ENCODE measurements at places on chromosomes 6 and 20. TPM values are rescaled to one million over a fixed set of nuclear protein-coding genes. Genes with fewer than 3 reads are reported as not detected.

DNA sequence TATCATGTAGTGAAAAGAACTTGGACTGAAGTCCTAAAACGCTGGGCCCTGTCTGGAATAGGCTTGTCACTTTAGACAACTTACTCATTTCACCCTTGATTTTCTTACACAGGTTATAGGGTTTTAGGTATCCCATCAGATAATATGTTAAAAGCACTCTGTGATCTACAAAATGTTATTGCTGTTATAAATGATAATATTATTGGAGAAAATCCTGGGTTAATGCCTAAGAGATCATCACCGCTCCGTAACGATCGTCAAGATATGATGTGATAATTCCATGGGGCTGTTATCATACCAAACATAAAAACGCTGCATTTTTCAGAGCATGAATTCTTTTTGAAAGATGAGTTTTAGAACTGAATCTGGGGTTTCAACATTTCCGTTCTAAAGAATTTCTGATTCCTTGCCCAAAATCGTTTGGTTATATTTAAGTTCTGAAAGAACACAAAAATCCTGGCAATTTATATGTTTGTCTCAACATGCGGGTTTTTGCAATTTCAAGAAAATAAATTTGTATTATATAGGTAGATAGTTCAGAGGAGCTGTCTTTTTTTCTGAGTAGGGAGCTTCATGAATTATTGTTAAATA is 154.8 kb downstream of the FOXC1 start:
- H3K4me1 ChIP-seq, result no peaks in the 10 kb centered on the region
- no peak overlapping the region for H3K4me3 ChIP-seq
- DNase-seq, result no peak
- H3K27me3 ChIP-seq, result no peaks in the 10 kb centered on the region

Gene PGC
- total RNA-seq, result not detected

DNA sequence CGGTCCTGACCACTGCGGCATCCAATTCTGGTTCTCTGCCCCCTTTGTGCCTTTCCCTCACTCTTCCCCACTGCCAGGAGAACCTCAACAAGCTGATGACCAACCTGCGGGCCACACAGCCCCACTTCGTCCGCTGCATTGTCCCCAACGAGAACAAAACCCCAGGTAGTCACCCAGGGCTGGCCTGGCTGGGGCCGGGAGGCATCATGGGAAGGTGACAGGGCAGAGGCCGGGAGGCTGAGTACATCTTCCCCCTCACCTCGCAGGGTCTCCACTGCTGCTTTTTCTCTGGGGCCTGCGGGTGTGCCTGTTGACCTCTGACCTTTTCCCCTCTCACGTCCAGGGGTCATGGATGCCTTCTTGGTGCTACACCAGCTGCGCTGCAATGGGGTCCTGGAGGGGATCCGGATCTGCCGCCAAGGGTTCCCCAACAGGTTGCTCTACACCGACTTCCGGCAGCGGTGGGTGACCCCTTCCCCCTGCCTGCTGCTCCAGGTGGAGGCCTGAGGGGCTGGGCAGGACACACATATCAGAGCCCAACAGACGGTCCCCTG is 35.1 kb downstream of the MYH7B start:
- no peaks in the 10 kb centered on the region for H3K27me3 ChIP-seq
- H3K36me3 ChIP-seq, result no peaks in the 10 kb centered on the region
- no peak overlapping the region for H3K27ac ChIP-seq
- H3K4me1 ChIP-seq, result no peaks in the 10 kb centered on the region
- DNase-seq, result no peak

Gene CGA
- not detected for total RNA-seq

GRCh38 chr6:131068165-131068564 is 5.1 kb upstream of the EPB41L2 start:
- no peaks in the 10 kb centered on the region for H3K36me3 ChIP-seq
- DNase-seq, result no peak
- H3K27ac ChIP-seq, result no peak overlapping the region
- H3K4me1 ChIP-seq, result no peaks in the 10 kb centered on the region
- H3K4me3 ChIP-seq, result no peak overlapping the region

DNA sequence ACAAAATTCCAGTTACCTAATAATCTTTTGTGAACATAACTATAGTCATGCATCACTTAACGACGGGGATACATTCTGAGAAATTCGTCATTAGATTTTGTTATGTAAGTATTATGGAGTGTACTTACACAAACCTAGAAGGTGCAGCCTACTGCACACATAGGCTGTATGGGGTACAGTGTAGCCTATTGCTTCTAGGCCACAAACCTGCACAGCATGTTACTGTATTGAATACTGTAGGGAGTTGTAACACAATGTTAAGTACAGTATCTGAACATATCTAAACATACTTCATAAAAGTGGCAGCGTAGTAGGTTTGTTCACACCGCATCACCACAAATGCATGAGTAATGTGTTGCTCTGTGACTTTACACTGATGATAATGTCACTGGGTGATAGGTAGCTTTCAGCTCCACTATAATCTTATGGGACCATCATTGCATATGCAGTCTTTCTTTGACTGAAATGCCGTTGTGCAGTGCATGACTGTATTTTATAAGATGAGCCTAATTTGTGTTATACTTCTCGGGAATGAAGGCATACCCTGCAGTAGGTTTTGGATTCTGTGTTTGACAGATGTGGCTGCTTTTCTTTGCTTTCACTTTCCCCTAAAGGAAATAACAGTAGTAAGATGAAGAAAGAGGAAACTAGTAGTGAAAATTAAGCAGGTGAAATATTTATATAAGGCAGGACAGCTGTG is 365.6 kb downstream of the FARS2 start:
- no peaks in the 10 kb centered on the region for H3K4me1 ChIP-seq
- H3K36me3 ChIP-seq, result no peaks in the 10 kb centered on the region
- H3K27ac ChIP-seq, result no peak overlapping the region
- H3K4me3 ChIP-seq, result no peak overlapping the region
- no peak for DNase-seq

Gene TMEM244
- not detected for total RNA-seq

GRCh38 chr20:57003012-57003411 is 263.4 kb downstream of the BMP7 start:
- H3K27ac ChIP-seq, result peak overlapping the region; percentile 86
- no peaks in the 10 kb centered on the region for H3K36me3 ChIP-seq
- no peaks in the 10 kb centered on the region for H3K27me3 ChIP-seq
- DNase-seq, result no peak

GRCh38 chr6:156886409-156886808 is 109.2 kb downstream of the ARID1B start:
- H3K36me3 ChIP-seq, result no peaks in the 10 kb centered on the region
- H3K4me3 ChIP-seq, result no peak overlapping the region
- peak overlapping the region; percentile 22 for H3K27ac ChIP-seq
- no peak for DNase-seq
- no peaks in the 10 kb centered on the region for H3K27me3 ChIP-seq
- H3K4me1 ChIP-seq, result peaks cover 8% of the 10 kb centered on the region

DNA sequence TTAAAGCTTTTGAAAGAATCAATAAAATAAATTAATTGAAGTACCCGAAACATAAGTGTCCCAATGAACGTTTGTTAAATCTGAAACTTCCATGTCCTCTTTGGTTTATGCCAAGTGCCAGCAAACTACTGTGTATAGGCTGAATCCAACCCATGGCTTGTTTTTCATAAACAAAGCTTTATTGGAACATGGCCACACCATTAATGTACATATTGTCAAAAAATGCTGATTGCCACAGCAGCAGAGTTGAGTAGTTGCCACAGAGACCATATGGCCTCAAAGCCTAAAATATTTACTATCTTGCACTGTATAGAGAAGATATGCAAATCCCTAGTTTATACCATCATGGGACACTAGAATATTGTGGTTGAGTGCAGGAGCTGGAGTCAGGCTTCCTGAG is 406.1 kb downstream of the MAFB start:
- no peak for DNase-seq
- H3K27me3 ChIP-seq, result no peaks in the 10 kb centered on the region
- no peak overlapping the region for H3K27ac ChIP-seq
- H3K4me3 ChIP-seq, result no peak overlapping the region
- no peaks in the 10 kb centered on the region for H3K4me1 ChIP-seq

GRCh38 chr6:14010275-14010674 is 85.5 kb downstream of the RNF182 start:
- H3K4me1 ChIP-seq, result no peaks in the 10 kb centered on the region
- H3K4me3 ChIP-seq, result no peak overlapping the region
- no peak overlapping the region for H3K27ac ChIP-seq

Gene RSPH4A
- total RNA-seq, result 15.9 TPM

Gene DEFB124
- not detected for total RNA-seq

GRCh38 chr6:170243386-170243785 is 47.5 kb downstream of the DLL1 start:
- no peak overlapping the region for H3K4me3 ChIP-seq
- H3K36me3 ChIP-seq, result no peaks in the 10 kb centered on the region
- no peaks in the 10 kb centered on the region for H3K4me1 ChIP-seq
- H3K27ac ChIP-seq, result no peak overlapping the region
- DNase-seq, result no peak
- no peaks in the 10 kb centered on the region for H3K27me3 ChIP-seq

Gene GPR63
- total RNA-seq, result 2.7 TPM

GRCh38 chr6:126308362-126308761 is 31.6 kb upstream of the CENPW start:
- no peaks in the 10 kb centered on the region for H3K27me3 ChIP-seq
- H3K36me3 ChIP-seq, result no peaks in the 10 kb centered on the region
- H3K4me3 ChIP-seq, result no peak overlapping the region
- H3K27ac ChIP-seq, result no peak overlapping the region
- no peak for DNase-seq
- H3K4me1 ChIP-seq, result no peaks in the 10 kb centered on the region

Gene CUL7
- total RNA-seq, result 28.6 TPM

Gene SLC22A7
- total RNA-seq, result not detected

DNA sequence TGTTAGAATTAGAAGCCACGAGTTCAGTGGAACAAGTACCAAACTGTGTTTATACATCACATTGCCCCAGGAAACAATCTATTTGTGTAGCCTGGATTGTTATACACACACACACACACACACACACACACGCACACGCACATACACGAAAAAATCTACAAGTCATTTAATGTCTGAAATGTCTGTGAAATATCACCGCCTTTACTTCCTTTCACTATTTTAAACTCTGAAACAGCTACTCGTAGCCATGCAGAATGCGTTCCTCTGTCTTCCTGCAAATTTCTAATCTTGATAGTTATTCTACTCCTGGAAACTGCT is 84.4 kb upstream of the SCAF8 start:
- H3K36me3 ChIP-seq, result no peaks in the 10 kb centered on the region
- no peak overlapping the region for H3K27ac ChIP-seq
- no peaks in the 10 kb centered on the region for H3K4me1 ChIP-seq
- H3K27me3 ChIP-seq, result no peaks in the 10 kb centered on the region

DNA sequence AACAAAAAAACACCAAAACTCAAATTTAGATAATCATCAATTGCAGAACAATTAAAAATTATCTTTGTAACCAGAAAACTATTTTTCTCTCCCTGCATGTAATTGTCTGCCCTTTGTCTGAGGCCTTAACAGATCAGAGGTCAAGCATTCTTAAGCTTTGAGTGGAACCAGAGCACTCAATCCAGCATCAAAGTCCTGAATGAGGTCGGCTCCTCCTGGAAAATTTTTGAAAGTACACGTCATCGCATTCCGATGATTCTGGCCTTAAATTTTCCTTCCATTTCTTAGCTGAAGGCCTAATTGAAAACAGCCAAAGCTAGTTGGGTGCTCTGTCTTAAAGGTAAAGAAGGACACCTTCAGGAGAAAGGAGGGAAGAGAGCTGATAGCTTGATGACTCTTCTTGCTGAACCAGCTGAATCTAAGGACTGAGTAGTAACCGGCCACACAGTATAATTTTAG is 510.2 kb upstream of the SULF2 start:
- peaks cover 5% of the 10 kb centered on the region for H3K4me1 ChIP-seq
- no peaks in the 10 kb centered on the region for H3K27me3 ChIP-seq
- peak; percentile 64 for DNase-seq
- H3K27ac ChIP-seq, result peak overlapping the region; percentile 71
- H3K4me3 ChIP-seq, result no peak overlapping the region
- no peaks in the 10 kb centered on the region for H3K36me3 ChIP-seq

Gene BMP6
- total RNA-seq, result 5.6 TPM

- no peaks in the 10 kb centered on the region for H3K36me3 ChIP-seq
- no peak for DNase-seq
- no peak overlapping the region for H3K4me3 ChIP-seq
- H3K27ac ChIP-seq, result no peak overlapping the region
Observed at GRCh38 chr20:52708137-52708536, 264.0 kb upstream of the TSHZ2 start.

DNA sequence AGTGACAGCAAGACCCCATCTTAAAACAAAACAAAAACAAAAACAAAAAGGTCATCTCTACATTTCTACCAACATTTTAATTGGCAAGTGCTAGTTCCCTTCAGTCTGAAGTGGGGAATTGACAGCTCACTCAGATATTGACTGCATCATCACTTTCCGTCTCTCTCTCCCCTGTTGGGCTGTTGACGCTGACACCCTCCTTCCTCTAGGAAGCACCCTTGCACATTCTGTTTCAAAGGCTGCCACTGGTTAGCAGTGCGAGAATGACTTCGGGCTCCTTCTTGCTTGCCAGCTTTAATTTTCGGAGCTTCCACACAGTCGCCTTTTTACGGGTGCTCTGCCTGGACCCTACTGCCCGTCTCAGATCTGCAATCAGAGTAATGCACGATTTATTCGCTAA is 96.6 kb upstream of the INSM1 start:
- no peak overlapping the region for H3K27ac ChIP-seq
- no peak overlapping the region for H3K4me3 ChIP-seq
- no peaks in the 10 kb centered on the region for H3K4me1 ChIP-seq
- no peaks in the 10 kb centered on the region for H3K27me3 ChIP-seq

GRCh38 chr20:17357238-17357637 is 130.4 kb downstream of the PCSK2 start:
- no peak for DNase-seq
- H3K4me1 ChIP-seq, result no peaks in the 10 kb centered on the region
- no peaks in the 10 kb centered on the region for H3K27me3 ChIP-seq

GRCh38 chr6:144544266-144544830 is 259.2 kb downstream of the UTRN start:
- no peaks in the 10 kb centered on the region for H3K36me3 ChIP-seq
- H3K4me3 ChIP-seq, result no peak overlapping the region
- DNase-seq, result no peak

Gene VEGFA
- 178 TPM for total RNA-seq

Gene TBC1D22B
- total RNA-seq, result 8.5 TPM

- no peaks in the 10 kb centered on the region for H3K27me3 ChIP-seq
- DNase-seq, result no peak
- H3K4me1 ChIP-seq, result no peaks in the 10 kb centered on the region
- peak overlapping the region; percentile 24 for H3K4me3 ChIP-seq
- peak overlapping the region; percentile 47 for H3K27ac ChIP-seq
Observed at GRCh38 chr6:149482545-149483333, 2.1 kb downstream of the ZC3H12D start.

GRCh38 chr20:24648919-24649318 is 179.5 kb downstream of the SYNDIG1 start:
- no peak overlapping the region for H3K27ac ChIP-seq
- no peak overlapping the region for H3K4me3 ChIP-seq
- no peaks in the 10 kb centered on the region for H3K27me3 ChIP-seq
- DNase-seq, result no peak
- no peaks in the 10 kb centered on the region for H3K4me1 ChIP-seq
- no peaks in the 10 kb centered on the region for H3K36me3 ChIP-seq

GRCh38 chr6:14040042-14040441 is 77.5 kb upstream of the CD83 start:
- no peak overlapping the region for H3K27ac ChIP-seq
- H3K27me3 ChIP-seq, result no peaks in the 10 kb centered on the region
- no peak for DNase-seq
- H3K4me3 ChIP-seq, result no peak overlapping the region

GRCh38 chr6:130873746-130874145 is 46.5 kb downstream of the SMLR1 start:
- no peaks in the 10 kb centered on the region for H3K27me3 ChIP-seq
- no peak overlapping the region for H3K27ac ChIP-seq
- no peaks in the 10 kb centered on the region for H3K4me1 ChIP-seq

Data from uterus (tissue), 4 donors.